ENCODE measurements at places on chromosomes 4 and X. TPM values are rescaled to one million over a fixed set of nuclear protein-coding genes. Genes with fewer than 3 reads are reported as not detected.

The TSPYL2 gene
- 41.1 TPM for polyA plus RNA-seq

The ZMYM3 gene
- polyA plus RNA-seq: 59.5 TPM

The ADGRA3 gene
- polyA plus RNA-seq: 57.5 TPM

- DNase-seq: no peak
These were observed 310.2 kb downstream of the ASMT start for GRCh38 chrX:1925053-1925481.

GRCh38 chr4:73066928-73067327 lies 2.6 kb downstream of the COX18 start:
- no peak for DNase-seq

GRCh38 chr4:68162196-68162595 lies 32.5 kb upstream of the TMPRSS11F start:
- DNase-seq: no peak

- no peak for DNase-seq
These were observed 22.0 kb upstream of the PLA2G12A start for GRCh38 chr4:109751852-109752251.
